ENCODE measurements at places on chromosomes 7 and 10. TPM values are rescaled to one million over a fixed set of nuclear protein-coding genes. Genes with fewer than 3 reads are reported as not detected.

DNA sequence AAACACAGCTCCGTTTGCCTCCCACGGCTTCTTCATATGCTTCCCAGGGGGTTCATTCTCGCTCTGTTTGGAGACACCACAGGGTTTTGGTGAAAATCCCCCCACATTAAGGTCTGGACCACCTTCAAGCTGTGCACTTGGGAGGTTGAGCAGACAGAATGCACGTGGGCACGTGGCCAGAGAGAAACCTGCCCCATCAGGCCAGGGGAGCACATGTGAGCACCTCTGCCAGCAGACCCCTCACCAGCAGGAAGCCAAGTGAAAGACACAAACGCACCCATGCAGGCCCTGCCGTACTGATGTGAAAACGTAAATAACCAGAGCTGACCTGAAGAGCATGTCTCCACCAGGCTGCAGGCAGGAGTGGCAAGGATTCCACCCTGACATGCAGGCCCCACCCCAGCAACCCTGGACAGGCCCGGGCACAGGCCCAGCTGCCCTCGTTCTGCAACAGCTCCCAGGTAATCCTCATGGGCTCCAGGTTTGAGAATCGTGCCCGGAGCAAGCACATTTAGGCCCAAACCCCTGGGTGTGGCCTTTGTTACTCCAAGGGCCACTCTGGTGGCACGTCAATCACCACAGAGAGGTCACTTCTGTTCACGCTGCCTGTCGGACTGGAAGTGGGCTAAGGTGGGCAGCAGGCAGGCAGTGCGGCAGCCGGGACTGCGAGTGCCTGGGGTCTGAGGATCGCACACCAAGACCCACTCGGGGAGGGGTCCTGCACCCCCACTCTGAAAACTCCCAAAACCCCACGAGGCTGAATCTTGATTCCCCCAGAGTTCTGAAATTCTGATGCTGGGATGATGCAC, 184.4 kb downstream of the PTPRN2 start:
- no peak overlapping the region for H3K4me3 ChIP-seq
- no peak for DNase-seq
- no peaks in the 10 kb centered on the region for H3K4me1 ChIP-seq
- no peaks in the 10 kb centered on the region for H3K36me3 ChIP-seq

GRCh38 chr7:77542409-77542808, 5.3 kb downstream of the PTPN12 start:
- no peak overlapping the region for H3K27ac ChIP-seq
- H3K36me3 ChIP-seq = no peaks in the 10 kb centered on the region
- no peaks in the 10 kb centered on the region for H3K27me3 ChIP-seq
- no peak for DNase-seq
- H3K4me1 ChIP-seq = peaks cover 26% of the 10 kb centered on the region

DNA sequence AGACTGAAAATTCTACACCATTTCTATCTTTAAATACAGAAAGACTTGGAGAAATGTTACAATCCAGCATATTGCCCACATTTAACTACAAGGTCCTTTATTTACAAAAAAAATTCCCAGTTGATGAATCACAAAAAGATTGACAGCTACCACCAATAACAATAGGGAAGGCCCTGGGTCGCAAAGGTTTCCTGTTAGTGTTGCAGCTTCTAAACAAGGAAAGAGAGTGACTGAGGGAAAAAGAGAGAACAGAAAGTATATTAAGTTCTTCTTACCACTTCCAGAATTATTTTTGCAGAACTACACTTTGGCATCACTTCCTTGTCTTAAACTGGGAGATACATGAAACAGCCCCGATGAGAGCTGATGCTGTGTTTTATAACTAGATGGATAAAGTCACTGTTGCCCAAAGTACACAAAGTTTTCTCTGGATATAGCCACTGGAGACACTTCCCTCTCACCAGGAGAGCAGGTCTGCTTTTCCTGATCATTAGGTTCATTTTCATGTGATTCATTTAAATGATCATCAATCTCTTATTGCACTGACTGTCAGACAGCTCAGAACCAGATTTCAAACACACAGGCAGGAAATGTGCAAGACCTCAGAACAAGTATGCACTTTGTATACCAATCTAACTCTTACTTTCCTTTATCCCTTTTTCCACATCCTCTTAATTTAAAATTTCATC, 57.0 kb downstream of the SHTN1 start:
- H3K4me1 ChIP-seq = no peaks in the 10 kb centered on the region
- H3K27me3 ChIP-seq = peaks cover 5% of the 10 kb centered on the region
- DNase-seq = no peak
- H3K4me3 ChIP-seq = no peak overlapping the region
- H3K27ac ChIP-seq = no peak overlapping the region
- no peaks in the 10 kb centered on the region for H3K36me3 ChIP-seq

Gene TMEM26
- total RNA-seq = not detected

Gene SPDYE5
- not detected for total RNA-seq
